Stimulated activated CD8-positive, alpha-beta memory T cell treated with anti-CD3 and anti-CD28 coated beads, Interleukin-7, amount 100 ng/mL, for 1 hour (primary cell): ENCODE measurements at places on chromosomes 6 and 20.

DNA sequence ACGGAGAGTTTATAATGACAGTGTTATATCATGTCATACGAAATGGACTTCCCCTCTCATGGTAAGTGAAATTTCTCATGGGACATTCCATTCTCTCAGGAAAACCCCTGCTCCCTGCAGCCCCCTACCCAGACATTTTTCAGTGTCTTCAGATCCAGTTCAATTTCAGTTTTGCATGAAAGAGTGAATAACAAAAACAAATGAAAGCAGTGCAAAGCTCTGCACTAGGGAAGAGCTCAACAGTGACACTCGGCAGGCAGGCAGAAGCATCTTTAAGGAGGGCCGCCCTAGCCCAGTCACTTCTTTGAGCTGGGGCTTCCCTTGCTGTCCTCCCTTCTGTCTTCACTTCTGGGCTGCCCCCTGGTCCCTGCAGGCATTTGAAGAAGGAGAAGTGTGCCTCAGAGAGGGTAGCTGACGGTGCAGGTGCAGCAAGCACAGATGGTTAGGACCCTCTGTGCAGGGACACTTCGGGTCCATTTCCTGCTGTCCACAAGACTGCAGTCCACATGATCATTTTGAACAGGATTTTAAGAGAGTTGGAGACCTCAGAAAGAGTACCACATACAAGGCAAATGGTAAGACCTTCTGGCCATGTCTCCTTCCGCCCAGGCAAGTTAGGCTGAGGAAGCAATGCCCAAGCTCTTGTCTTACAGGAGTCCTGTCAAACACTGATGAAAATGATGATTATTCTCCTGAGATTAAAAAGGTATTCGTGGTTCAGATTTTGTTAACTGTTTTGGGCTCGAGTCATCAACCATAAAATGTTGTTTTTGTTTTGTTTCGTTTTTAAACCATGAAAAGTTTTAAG, 5.4 kb upstream of the DUSP22 start:
- DNase-seq: no peak

GRCh38 chr20:24452498-24453127, 16.8 kb upstream of the SYNDIG1 start:
- no peak for DNase-seq

GRCh38 chr20:43914311-43915210, at the start of gene TOX2:
TSS of gene TOX2 (plus strand) at chr20:43914852. CDS start at chr20:43914892, 40 bp downstream.
- DNase-seq: peak; percentile 6

- no peak for DNase-seq
Measured at GRCh38 chr6:83051377-83052172, 14.1 kb downstream of the UBE3D start.

- DNase-seq: no peak
Measured at GRCh38 chr20:58649288-58650180, 1.5 kb upstream of the STX16 start.

DNA sequence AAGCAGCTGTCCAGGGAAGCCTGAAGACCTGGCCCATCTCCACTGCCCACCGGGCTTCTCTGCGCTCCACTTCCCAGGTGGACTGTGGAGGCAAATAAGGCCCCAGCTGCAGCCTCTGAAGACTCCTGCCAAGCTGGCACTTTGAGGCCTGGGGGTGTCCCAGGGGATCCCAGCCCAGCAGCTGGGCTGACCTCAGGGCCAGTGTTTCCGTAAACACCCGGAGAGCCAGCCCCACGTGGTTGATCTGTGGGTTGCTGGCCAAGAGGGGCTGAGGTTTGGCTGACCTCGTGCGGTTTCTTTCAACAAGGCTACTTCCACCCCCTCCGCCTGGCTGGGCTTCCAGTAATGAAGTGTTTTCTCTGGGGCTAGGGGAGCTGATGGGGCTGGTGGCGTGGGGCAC, 12.4 kb upstream of the CCN5 start:
- no peak for DNase-seq

- DNase-seq: no peak
Measured at GRCh38 chr6:5373430-5373829, 112.1 kb downstream of the FARS2 start.

DNA sequence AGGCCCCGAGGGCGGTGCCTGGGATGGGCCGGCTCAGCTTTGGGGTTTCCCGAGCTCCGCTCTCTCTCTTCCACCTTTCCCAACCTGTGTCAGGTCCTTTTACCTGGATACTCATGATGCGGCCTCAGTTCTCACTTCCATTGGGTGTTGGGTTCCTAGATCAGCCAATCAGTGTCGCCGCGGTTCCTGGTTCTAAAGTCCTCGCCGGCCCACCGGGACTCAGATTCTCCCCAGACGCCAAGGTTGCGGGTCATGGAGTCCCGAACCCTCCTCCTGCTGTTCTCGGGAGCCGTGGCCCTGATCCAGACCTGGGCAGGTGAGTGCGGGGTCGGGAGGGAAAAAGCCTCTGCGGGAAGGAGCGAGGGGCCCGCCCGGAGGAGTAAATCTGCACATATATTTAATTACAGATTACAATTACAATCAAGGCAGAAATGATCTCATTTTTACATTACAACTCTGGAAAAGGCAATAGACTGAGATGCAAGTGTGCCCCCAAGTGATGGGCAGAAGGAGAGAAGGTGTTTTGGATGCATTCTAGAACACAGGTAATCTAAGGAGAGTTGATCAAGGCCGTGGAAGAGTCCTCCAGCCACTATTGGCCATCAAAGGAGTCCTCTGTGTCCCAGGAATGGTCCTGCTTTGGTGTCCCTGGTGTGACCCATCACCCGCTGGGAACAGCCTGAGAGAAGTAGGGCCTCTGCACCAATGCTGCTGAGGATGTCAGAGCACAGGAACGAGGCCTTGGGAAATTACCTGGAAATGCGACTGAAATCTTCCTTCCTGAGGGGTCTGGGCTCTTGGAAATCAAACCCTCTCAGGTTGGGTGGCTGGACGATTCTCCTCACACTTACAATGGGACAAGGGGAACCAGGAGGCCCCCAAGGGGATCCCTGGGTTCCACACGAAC, 34.7 kb upstream of the MICB start:
- DNase-seq: peak; percentile 86
